ENCODE measurements at places on chromosomes 5 and 9.
A peak's percentile ranks its signal among the peaks of the same experiment; 100 is the strongest.

GRCh38 chr9:123368023-123368422 lies 12.0 kb downstream of the CRB2 start:
- no peak for DNase-seq

DNA sequence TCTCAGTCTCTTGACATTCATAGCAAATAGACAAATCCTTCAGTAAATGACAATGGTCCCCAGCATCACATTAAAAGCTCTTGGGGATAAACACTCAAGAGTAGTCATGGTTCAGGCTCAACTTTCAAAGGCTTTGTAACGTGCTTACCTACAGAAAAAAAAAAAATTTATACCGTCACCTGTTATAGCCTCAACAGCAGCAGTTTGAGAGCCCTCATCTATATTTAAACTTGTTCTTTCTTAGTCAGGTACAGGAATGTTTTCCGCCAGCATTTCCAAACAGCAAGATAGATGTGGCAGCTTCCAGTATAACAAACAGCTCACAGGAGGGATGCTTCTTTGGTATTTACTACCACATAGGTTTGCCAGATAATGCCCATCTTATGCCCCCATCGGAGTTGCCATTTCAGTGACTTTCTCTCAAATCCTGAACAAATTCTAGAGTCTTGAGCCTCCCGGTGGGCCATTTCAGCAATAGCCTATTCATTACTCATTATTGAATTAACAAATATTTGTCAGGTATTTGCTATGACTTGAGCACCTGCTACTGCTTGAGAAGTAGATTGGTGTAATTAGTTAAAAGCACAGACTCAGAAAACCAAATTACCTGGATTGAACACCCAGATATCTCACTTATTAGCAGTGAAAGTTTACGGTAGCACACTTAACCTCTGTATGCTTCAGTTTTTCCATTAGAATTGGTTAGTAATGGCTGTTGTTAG lies 470.0 kb downstream of the EBF1 start:
- no peak for DNase-seq

GRCh38 chr9:90121762-90122161 lies 517.0 kb downstream of the GADD45G start:
- no peak for DNase-seq

DNA sequence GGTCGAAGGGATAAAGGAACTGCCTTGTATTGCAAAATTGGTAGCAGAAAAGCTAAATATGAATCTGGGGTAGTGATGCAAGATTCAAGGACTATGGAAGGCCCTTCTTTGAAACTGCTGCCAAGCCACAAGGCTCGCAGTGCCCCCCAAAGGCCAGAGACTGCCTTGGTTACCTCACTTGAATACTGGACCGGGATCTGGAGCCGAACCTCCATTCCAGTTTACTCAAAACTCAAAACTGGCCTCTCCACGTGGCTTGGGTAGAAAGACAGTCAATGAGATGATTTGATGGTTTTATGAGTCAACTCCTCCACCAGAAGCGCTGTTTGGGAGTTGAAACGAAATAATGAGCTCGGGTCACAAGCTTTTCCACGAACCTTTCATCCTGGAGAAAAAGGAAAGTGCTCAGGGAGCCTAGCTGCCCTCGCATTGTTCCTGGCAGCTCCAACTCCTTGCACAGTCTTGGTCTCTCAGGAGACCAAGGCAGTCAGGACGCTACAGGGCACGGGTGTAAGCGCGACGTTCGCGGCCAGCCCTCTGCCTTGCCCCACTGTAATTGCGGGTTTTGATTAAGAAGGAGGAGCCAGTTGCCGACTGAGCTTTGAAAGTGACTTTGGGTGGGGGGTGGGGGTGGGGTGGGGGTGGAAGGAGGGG lies 2.8 kb downstream of the ST8SIA4 start:
- peak; percentile 8 for DNase-seq

DNA sequence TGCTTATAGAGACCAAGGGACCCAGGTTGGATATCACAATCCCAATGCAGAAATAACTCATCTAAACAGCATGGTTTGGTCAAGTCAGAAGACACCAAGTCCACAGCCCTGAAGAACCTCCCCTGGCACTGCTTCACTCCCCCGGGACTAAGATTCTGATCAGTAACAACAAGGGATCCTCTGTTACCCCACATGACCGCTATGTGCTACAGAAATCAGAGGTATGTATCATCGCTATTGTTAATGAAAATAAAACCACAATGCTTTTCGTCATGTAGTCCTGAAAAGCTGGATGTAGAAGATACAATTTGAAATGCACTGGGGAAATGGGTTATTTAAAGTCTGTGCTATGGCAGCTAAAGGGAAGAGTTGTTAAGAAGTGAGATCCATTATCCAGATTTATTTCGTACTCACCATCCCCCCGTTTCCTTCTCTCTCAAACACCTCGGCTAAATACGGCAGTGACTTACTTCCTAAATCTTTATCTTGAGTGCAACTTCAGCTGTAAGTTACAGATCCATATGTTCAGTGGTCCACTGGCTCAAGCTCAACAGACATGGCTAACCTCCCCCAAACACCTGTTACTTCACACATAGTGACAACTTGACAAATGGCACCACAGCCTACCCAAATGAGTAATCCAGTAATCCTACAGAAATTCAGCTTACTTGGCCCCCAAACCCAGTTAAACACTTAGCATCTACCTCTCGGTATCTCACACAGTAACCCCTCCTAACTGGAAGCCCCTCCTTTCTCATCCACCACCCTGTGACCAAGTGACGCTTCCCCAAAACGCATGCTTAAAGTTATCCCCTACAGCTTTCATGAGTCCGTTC lies 129.2 kb downstream of the MYO10 start:
- no peak for DNase-seq

GRCh38 chr9:92763721-92764380 lies 782 bp downstream of the BICD2 start:
- peak; percentile 40 for DNase-seq

GRCh38 chr5:43622074-43622473 lies 19.1 kb downstream of the NNT start:
- no peak for DNase-seq

DNA sequence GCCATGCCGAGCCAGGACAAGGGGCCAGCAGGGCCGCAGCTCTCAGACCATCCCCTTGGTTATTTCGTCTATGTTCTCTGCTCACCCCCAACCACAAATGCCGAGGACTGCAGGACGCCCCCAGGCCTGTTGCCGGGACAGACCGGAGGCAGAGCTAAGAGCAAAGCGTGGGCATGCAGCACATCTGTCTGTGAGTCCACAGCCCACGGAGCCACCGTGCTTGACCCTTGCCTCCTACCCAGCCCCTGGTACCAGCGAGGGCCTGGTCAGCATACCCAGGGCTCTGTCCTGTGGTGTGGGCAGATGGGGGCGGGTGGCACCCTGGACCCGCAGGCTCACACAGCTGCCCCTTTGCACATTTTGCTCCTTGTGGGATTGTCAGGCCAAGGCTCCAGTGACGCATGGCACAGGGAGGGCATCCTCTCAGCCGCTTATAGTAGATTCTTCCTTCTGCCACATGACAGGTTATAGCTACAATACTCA lies 4.7 kb downstream of the BRD3 start:
- DNase-seq = no peak

DNA sequence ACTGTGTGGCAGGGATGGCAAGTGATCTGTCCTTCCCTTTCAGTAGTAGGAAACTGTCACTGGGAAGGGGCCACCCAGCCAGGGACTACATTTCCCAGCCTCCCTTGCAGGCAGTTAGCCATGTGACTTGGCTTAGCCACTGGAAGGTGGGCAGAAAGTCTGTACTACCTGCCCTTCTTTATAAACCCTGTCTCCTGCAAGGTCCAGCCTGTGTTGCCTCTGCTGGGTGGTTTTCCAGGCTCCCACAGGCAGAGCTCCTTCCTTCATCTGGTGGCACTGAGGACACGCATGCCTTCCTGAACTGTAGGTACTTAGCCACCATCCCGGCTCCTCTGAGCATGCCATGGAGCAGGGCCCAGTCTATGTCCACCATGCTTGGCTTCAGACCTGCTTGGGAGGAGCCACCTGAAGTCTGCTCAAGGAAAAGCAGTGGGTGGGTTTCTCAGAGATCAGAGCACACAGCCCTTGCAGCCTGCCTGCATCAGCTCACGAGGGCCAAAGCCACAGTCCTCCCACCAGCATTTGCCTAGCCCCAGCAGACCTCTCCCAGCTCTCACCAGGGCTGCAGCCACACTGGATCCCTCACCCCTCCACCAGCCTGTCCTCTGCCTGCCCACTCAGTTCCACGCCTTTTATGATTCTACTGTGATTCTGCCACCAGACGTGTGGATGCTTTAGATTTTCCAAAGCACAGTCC lies 16.7 kb upstream of the SLC25A51 start:
- no peak for DNase-seq

DNA sequence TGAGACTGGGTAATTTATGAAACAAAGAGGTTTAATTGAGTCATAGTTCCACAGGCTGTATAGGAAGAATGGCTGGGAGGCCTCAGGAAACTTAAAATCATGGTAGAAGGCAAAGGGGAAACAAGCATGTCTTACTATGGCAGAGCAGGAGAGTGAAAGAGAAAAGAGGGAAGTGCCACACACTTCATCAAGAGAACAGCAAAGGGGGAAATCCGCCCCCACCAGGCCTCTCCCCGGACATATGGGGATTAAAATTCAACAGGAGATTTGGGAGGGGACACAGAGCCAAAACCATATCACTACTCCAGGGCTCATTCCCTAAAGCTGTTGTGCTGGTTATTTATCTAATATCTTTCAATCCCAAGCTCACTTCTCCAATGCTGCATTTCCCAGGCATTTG lies 50.2 kb upstream of the NR3C1 start:
- no peak for DNase-seq

GRCh38 chr9:128123451-128124080 lies 4.0 kb downstream of the PTGES2 start:
- DNase-seq = peak; percentile 41

- DNase-seq = no peak
Observed at GRCh38 chr5:137415231-137415681, 83.9 kb downstream of the SPOCK1 start.

DNA sequence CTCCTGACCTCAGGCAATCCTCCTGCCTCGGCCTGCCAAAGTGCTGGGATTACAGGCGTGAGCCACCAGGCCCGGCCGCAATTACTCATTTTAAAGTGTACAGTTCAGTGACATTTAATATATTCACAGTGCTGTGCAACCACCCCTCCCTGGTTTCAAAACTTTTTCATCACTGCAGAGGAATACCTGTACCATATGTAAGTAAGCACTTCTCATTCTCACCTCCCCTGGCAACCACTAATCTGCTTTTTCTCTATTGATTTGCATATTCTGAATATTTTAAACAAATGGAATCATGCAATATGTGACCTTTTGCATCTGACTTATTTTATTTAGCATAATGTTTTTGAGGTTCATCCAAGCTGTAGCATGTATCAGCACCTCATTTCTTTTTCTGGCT lies 21.3 kb upstream of the KIAA1958 start:
- DNase-seq = no peak

DNA sequence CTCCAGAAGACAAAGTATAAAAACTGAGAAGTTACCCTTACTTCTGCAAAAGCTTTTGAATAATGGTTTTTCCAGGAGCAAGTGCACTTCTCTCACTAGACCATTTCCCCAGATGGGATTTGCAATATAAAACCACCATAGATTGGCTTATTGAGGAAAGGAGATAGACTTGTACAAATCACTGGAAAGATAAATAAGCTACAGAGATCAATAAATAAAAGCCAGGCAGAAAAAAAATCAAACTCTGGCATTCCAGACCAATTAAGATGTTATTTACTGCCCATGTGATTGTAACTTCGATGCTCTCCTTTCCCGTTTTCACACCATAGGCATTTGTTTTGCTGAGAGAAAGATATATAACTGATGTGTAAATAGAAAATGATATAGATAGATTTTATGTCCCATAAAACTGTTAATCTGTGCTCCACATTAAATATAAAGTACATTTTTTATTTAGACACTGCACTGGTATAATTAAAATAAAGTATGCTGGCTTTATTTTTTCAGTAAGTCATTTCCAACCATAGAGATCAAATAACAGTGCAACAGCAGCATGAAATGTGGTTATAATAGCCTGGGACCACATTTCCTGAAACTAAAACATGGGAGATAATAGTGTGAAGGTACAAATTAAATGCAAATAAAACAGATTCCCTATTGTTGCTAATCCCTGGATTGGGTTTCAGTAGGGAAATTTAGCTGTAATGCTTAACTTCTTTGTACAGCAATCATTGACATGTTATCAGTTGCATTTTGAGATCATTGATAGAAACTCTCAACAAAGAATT lies 177.7 kb downstream of the NR2F1-AS1 start:
- no peak for DNase-seq

DNA sequence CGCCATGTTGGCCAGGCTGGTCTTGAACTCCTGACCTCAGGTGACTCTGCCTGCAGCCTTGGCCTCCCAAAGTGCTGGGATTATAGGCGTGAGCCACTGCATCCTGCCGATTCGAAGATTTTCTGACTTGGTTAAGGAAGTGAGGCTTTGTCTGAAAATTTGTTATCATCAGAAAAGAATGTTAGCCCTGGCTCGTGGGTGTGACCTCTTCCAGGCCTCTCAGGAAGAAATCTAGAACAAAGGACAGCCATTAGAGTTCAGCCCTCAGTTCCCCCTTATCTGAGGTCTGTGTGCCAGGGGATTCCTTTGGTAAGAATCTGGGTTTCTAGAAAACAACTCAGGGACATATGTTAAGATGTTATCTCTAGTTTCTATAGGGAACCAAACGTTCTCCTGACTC lies 6.2 kb downstream of the OR2S2 start:
- DNase-seq = no peak

DNA sequence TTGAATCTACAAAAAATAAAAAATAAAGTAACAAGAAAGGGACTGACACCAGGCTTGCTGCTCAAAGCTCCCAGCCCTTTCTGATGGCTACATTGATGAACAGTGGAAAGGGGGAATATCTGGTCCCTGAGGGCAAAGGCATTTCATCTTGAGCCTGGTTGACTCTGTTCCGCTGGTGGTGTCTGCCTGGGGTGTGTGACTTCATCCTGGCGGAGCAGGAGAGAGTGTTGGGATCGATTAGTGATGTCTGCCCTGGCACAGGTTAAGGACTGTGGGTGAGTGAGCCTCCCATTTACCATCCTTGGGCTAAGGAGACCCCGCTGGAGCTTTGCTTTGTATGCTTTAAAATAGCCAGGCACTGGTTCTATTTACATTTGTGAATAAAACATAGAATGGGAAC lies 56.9 kb upstream of the ASS1 start:
- no peak for DNase-seq

DNA sequence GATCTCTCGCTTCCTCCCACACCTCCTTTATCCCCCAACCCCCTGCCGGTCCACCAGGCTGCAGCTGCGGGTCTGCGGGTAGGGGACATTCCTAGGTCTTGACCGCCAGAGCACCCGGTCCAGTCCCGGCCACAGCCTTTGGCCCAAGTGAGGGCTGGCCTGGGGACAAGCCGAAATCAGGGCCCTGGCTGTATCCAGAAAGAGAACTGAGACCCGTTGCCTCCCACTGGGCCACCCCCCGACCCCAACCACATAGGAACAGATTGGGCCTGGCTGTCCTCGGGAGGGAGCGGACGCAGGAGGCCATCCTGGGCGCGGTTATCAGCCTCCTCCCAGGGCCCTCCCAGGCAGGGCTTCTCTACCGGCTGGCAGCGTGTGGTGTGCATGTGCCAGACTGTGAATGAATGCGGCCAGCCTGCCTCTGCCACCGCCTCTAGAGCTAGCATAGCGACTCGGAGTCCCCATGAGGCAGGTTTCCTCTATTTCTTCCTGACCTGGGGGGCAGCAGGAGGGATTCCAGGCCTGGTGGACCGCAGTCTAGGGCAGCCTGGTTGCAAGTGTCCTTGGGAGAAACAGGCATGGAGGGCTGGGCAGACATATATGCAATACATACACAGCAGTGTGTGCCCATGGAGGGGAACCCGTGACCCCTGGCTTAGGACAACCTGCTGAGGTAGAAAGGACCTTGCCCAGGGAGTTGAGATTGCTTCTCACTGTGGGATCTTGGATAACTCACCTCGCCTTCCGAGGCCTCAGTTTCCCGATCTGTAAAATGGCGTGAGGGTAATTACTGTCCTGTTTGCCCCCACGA lies 1.2 kb downstream of the N4BP3 start:
- DNase-seq = peak; percentile 61
